ENCODE measurements at places on chromosomes 3 and 15. TPM values are rescaled to one million over a fixed set of nuclear protein-coding genes. Genes with fewer than 3 reads are reported as not detected.

Gene GRAMD2A
- total RNA-seq: not detected

GRCh38 chr3:40169983-40170382 is 139.5 kb upstream of the EIF1B start:
- no peaks in the 10 kb centered on the region for H3K27me3 ChIP-seq
- H3K36me3 ChIP-seq: no peaks in the 10 kb centered on the region
- H3K4me3 ChIP-seq: no peak overlapping the region
- H3K4me1 ChIP-seq: peaks cover 12% of the 10 kb centered on the region

GRCh38 chr3:146300768-146301167 is 49.9 kb upstream of the PLSCR4 start:
- H3K27ac ChIP-seq: no peak overlapping the region
- DNase-seq: no peak
- H3K4me1 ChIP-seq: no peaks in the 10 kb centered on the region
- H3K4me3 ChIP-seq: no peak overlapping the region

Gene FBXL2
- total RNA-seq: not detected

DNA sequence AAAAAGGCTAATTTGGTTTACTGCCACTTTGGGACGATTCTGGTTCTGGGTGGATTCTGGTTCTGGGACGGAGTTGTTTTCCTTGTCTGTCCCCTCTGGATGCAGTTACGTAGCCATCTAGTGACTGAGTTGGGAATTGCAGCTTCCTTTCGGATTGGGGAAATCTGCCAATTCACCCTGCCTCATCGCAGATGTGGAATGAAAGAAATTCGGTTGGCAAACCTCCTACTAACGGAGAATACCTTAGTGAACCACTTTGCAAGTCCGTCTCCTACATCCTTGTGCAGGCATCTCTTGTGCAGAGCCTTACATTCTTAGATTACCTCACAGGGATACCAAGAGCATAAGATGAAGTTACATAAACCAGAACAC is 31.5 kb upstream of the AP4E1 start:
- H3K4me1 ChIP-seq: peaks cover 57% of the 10 kb centered on the region
- H3K27me3 ChIP-seq: peaks cover 2% of the 10 kb centered on the region
- no peaks in the 10 kb centered on the region for H3K36me3 ChIP-seq
- peak; percentile 84 for DNase-seq

Measured in activated CD8-positive, alpha-beta T cell treated with anti-CD3 and anti-CD28 coated beads, Interleukin-2, amount 10 ng/mL, durations not matched to agents 7 days and 5 days (primary cell).